ENCODE measurements at places on chromosomes 11 and 22. TPM values are rescaled to one million over a fixed set of nuclear protein-coding genes. Genes with fewer than 3 reads are reported as not detected.
A peak's percentile ranks its signal among the peaks of the same experiment; 100 is the strongest.

GRCh38 chr11:22476589-22476988 is 138.4 kb downstream of the SLC17A6 start:
- no peak for DNase-seq

GRCh38 chr11:28911829-28912228 is 803.6 kb downstream of the METTL15 start:
- no peak for DNase-seq

- no peak for DNase-seq
Observed at GRCh38 chr11:24422376-24422775, 74.5 kb upstream of the LUZP2 start.

DNA sequence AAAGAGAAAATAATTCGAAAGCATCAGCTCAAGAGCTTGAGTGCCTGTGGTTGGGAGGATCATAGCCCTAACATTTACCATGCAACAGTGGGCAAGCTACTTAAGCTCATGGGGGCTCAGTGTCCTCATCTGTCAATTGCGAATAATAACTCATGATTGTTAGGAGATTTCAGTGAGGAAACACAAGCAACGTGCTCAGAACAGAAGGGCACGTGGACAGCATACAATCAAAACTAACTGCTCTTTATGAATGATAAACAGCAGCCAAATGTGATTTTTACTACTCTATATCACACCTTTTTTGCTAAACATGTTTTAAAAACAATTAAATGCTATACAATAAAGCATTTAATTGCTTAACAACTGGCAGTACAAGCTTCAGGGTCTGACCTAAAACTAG is 310.1 kb upstream of the NARS2 start:
- DNase-seq, result no peak

GRCh38 chr11:45180179-45180847 is 33.9 kb downstream of the PRDM11 start:
- DNase-seq, result peak; percentile 86

DNA sequence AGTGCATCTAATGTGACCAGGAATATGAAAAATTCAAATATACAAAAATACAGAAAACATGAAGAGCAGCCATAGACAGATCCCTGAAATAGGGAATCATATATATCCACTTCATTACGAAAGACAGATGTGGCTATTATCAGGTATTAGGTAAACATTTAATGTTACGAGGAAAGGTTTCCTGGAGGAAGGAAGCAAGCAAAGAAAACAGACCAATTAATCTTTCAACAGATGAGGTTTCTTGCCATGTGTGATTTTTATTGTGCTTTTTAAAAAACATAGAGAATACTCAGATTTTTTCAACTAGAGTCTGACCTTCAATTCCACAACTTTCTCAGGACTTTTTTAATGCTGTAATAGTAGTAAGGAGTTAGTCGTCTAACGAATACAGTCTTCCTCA is 24.3 kb upstream of the GAB2 start:
- DNase-seq, result no peak

GRCh38 chr11:64444838-64445441 is 86.0 kb downstream of the RPS6KA4 start:
- DNase-seq, result peak; percentile 40

- DNase-seq, result no peak
Observed at GRCh38 chr11:8767466-8768142, 85.0 kb downstream of the RPL27A start.

FZD4 gene
- total RNA-seq, result 59.5 TPM

GRCh38 chr11:99708928-99709672 is 688.4 kb downstream of the CNTN5 start:
- no peak for DNase-seq

DNA sequence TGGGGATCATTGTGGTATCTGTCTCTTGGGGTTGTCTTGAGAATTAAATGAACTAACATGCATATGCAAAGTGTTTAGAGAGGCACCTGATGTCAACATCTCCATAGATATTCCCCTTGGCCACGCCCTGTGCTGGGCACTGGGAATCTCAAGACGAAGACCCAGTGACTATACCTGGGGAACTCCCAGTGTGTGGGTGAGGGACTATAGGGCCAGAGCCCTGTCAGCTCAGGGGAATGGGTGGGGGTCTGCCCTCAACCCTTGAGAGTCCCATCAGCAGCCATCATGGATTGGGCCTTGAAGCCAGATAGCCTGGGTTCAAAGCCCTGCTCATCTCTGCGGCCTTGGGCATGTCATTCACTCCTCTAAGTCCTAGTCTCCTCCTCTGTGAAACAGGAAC is 21.6 kb upstream of the LMO1 start:
- no peak for DNase-seq

GRCh38 chr22:23570681-23571080 is 9.4 kb downstream of the IGLL1 start:
- DNase-seq, result peak; percentile 20

TPH1 gene
- 0.21 TPM for total RNA-seq

- DNase-seq, result peak; percentile 66
Observed at GRCh38 chr11:120517390-120517761, 5.8 kb downstream of the GRIK4 start.

DNA sequence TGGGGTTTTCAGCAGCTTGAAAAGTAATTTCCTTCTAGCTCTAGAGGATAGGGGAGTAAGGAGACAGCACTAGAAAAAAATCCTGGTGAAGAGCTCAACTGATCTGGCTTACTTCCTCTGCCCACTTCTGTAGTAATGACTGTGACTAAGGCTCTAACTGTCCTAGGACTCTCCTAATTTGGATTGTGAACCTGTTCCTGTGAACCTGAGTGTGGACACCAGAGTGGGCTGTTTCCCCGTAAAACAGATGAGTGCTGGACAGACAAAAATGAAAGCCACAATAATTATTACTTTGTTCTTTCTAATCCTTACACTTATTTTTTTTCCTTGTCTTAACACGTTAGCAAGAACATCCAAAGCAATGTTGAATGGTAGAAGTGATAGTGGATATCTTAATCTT is 154.1 kb downstream of the AASDHPPT start:
- no peak for DNase-seq

DDI1 gene
- not detected for total RNA-seq

DNA sequence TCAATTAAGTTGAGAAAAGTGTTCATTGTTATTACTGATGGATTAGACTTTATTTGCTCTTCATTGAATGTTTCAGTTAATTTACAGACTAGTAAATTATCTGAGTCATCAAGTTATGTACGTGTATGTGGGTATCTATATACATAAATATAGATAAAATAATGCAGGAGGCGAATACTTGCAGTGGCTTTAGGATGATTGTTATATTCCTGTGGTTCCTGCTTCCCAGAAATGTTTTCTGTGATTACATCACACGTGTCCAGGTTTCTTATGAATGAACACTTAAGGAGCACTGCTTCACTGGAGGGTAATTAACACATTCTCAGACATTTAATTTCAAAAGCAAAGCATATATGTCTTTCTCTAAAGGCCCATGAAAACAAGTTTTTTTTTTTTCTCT is 28.4 kb downstream of the YAP1 start:
- no peak for DNase-seq

- DNase-seq, result no peak
Observed at GRCh38 chr11:72652873-72653630, 21.2 kb downstream of the PDE2A start.

GRCh38 chr11:46710821-46711269 is 8.2 kb upstream of the F2 start:
- DNase-seq, result peak; percentile 90

DNA sequence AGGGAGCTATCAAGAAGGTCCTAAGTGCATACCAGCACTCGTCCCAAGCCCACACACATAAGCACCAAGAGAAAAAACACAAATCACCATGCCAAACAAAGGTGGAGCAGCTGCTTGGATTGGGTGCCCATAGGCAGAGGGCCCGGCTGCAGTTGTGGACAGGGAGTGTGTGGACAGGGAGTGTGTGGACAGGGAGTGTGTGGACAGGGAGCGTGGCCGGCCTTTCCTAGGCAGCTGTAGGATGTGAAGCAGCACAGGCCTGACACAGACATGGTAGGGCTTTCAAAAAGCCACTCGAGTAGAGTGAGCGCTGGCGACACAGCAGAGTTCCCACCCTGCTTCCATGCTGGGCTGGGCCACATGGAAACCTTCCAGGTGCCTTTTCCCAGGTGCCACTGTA is 3.5 kb downstream of the RTL6 start:
- DNase-seq, result no peak

WNT11 gene
- total RNA-seq, result 28.0 TPM
